Activated CD8-positive, alpha-beta memory T cell treated with anti-CD3 and anti-CD28 coated beads, Interleukin-2, amount 10 ng/mL, durations not matched to agents 7 days and 5 days (primary cell): ENCODE measurements at places on chromosomes 5 and 9.

- no peak for DNase-seq
Measured at GRCh38 chr9:122286764-122287163, 22.1 kb downstream of the MRRF start.

GRCh38 chr5:115440782-115441451 lies 103.7 kb downstream of the FEM1C start:
- DNase-seq: no peak

DNA sequence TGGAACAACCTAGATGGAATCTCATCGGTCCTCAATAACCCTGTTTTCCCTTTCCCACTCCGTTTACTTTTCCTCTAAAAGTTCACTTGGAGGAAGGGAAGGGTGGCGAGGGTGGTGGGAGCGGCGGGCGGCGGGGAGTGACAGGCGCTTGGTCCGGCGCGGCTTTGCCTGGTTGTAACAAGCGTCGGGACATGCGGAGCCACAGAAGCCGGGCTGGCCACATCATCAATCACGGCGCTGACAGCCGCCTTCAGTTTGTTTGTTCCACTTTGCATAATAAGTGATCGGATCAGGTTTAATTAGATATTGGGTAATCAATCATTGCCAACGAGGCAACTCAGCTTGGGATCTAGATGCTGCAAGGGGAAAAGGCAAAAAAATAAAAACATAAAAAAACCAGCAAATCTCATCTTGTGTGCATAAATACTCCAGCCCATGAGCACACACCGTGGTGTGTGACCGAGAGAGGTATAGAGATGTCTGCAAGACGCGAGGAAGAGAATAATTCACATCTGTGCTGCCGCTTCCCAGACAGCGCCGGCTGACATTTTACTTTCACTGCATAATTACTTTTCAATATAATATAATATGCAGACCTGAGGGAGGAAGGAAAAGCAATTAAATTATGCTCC lies 396.2 kb upstream of the IRX4 start:
- no peak for DNase-seq

DNA sequence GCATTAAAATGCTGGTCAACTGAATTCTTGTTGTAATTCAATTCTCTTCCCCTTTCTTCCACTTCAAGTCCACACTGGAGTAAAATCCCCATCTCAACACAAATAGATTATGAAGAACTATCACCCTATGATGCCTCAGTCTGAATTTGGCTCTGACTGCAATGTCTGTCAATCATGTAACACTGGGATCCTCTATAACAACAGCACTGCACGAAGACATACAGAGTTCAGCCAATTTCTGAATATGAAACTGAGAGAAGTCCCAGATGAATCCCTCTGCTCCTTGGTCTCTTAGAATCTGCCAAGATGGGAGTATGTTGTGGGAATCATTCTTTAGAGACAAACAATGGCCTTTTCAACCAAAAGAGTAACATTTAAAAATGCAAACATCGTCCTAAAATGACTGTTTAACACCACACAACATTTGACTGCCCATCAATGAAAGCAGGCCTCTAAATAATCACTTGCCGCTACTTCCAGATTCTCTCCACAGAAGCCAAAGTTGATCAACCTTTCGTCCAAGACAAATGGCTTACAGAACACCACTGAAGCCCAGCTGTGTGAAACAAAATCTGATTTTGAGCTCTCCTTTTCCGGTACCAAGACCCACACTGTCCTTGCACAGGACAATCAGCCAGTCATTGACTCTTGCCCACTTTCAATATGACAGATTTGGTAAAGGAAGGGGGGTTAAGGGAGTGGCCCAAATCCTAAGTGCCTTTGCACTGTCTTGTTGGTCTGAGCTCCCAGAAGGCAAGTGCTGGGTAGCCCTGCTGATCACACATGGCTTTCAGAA lies 258.0 kb downstream of the EBF1 start:
- DNase-seq: no peak

DNA sequence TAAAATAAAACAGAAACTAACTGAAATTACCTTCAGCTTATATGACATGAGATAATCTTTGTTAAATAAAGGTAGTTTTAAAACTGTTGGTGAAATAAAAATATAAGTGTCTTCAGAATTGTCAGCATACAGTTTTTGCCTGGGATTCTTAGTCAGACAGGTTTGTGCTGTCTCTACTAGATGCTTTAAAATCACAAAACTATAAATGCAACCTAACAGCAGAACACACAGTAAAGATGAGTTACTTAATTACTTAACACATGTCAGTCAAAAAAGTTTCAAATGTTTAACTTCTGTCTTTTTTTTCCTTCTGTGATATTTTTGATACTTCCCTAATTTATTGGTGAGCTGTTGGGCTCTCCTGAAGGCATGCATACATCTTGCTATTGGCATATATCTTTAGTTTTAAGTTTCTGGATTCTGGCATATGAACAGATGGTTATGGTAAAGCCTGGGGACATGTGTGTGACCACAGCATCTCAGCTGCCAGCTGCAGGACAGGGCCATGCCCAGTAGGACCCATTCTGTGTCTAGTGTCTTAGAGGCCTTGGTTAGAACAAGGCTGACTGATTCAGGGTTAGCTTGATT lies 231.1 kb upstream of the NUDT12 start:
- no peak for DNase-seq

DNA sequence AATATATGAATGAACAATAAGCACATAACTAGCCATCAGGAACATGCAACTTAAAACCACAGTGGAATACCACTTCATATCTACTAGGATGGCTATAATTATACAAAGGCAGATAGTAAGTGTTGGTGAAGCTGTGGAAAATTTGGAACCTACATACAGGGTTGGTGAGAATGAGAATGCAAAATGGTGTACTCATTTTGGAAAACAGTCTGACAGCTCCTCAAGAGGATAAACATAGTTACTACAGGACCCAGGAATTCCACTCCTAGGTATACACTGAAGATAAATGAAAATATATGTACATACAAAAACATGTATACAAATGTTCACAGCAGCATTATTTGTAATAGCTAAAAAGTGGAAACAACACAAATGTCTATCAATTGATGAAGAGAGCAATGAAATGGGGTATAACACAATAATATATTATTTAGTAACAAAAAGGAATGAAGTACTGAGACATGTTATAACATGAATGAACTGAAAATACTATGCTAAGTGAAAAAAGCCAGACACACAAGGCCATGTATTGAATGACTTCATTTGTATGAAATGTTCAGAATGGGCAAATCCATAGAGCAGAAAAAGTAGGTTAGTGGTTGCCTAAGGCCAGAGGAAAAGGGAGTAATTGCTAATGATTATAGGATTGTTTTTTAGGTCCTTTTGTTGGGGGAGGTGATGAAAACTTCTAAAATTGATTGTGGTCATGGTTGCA lies 31.2 kb upstream of the CDK5RAP2 start:
- no peak for DNase-seq

GRCh38 chr5:174065528-174066197 lies 20.2 kb downstream of the NSG2 start:
- DNase-seq: no peak

- no peak for DNase-seq
Measured at GRCh38 chr5:1480217-1480616, 35.0 kb upstream of the SLC6A3 start.

DNA sequence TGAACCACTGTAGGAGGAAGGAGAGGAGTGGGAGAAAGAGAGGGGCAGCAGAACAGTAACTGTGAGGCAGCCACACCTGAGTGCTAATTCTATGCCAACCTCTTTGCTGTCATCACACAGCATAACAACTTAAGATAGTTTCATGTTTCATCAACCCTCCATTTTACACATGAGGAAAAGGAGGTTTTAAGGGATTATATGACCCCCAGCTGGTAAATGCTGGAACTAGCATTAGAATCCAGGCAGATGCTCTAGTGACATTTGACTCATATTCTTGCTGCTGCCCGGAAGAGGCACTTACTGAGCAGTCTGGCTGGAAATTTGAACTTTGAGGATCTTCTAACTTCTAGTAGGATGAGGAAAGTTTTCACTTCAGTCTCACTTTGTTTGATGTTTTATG lies 24.1 kb upstream of the VLDLR start:
- no peak for DNase-seq

DNA sequence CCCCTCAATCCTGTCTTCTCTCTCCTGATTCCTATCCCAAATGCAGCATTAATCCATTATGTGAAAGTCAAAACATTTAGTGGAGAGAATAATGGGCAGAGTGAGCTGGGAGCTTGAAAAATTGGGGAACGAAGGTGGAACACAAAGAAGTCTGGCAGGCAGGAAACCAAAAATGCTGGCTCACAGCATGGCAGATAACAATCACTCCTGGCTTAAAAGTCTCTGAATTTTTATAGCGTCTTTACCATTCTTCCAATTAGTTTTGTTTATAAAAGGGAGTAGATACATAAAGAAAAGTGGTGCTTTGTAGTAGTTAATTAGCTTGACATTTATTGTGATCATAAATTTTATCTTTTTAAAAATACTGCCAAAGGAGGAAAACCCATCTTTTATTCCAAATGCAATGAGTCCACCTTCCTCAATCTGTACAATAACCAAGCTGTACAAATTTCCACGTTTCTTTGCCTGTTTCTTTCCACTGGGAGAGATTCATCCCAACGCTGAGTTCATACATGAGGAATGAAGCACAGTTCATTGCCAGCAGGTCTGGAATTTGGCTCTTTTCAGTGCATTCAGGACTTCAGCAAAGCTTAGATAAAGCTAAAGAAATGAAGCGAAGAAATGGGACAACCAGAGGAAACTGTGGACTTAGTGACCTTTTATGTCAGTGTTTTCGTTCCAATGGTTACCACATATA lies 174.7 kb downstream of the HMHB1 start:
- no peak for DNase-seq

DNA sequence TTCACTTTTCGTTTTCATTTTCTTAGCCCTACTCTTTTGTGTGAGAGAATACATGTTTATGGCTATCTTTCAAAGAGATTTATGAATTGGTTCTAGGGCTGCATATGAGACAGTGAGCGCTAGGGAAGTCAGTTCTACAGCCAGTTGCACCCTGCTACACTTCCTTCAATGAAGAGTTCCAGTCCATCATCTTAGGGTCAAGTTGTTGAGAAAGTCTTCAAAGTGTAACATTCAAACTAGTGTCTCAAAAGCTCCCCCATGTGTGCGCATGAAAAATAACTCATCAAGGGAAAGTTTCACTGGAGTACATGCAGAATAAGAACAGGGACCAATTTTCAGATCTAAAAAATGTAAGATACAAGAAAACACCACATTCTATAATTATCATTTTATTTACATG lies 317.2 kb downstream of the DEPDC1B start:
- no peak for DNase-seq

DNA sequence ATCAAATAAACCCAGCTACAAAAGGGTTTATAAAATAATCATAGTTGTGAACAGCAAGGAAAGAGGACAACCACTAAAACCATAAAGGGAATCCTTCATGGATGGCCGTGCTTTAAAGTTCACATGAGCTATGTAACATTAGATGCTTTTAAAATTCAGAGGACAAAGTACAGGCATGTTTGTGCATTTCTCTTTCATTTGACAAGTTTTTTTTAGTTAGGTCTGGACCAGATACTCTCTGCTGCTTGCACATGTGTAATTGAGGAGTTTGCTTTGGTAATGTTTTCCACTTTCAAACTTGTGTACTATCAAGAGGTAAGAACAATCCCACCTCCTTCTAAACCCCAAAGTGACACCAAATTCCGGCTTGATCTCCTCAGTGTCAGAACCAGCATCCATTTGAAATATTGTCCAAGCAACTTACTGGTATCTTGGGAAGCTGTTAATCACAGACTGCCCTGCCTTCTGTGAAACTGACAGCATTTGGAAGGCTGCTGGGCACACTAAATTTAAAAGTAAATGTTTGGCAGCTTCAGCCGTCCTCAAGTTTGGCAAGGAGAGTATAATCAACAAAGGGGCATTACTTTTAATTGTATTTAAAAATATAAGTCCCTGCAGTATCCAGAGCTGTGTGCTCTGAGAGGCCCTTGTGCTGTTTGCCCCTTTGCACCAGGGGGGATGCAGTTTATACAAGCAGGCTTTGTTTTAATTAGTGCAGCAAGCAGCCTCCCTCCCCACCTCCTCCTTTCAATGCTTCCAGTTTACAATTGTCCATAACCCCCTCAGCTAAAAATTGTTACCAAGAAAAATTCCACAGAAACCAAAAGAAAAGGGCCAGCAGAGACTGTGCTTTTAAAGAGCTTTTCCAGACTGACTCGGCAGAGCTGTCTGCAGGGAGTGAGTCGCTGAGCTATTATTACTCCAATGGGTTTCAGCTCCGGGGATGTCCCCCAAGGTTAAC lies 328.3 kb upstream of the MPDZ start:
- DNase-seq: no peak

DNA sequence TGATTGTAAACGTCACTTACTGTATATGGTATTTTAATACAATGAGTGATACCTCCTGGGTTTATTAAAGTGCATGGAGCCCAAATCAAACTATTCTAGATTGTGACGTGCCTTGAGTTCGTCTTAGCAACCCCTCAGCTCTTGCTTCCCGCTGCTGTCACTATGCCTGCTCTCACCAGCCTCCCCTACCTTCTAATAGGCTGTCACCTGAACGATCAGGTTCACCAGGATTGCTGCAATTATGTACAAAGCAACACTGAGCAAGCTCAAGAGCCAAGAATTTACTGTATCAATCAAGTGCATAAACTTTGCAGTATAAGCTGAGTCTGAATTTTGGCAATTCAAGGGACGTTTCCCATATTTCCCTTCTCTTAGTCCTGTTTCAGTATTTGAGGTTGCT lies 3.0 kb downstream of the LECT2 start:
- no peak for DNase-seq

DNA sequence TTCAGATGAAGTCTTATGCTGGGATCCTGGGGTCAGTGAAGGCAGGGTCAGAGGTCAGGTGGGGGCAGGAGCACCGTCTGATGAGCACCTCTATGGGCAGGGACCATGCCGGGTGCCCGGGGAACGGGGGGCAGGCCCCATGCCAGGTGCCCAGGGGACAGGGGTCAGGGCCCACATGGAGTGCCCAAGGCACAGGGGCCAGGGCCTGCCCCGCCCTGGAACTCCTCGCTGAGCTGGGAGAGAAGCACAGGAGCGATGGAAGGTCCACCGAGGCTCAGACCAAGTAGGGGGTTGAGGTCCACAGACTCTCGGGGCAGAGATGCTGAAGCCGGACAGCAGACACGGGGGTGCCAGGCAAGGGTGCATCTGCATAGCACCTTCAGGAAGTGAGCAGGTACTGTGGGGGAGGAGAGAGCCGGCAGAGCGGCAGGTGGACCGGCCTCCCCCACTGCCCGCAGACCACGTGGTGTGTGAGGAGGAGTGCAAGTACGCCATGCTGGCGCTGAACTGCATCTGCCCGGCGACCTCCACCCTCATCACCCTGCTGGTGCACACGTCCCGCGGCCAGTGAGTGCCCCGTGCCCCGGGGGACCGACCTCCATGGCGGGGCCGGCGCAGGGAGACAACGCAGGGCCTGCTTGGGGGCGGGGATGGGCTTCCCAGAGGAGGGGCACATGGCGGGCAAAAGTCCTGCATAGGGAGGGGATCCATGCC lies 67.7 kb downstream of the KCNT1 start:
- no peak for DNase-seq

GRCh38 chr9:16406526-16407225 lies 463.8 kb downstream of the BNC2 start:
- no peak for DNase-seq

- no peak for DNase-seq
Measured at GRCh38 chr9:135907006-135907430, 328 bp downstream of the CAMSAP1 start.

- DNase-seq: no peak
Measured at GRCh38 chr5:82986404-82986803, 90.8 kb downstream of the TMEM167A start.
